ENCODE measurements at places on chromosomes 3 and 15.
A peak's percentile ranks its signal among the peaks of the same experiment; 100 is the strongest.

DNA sequence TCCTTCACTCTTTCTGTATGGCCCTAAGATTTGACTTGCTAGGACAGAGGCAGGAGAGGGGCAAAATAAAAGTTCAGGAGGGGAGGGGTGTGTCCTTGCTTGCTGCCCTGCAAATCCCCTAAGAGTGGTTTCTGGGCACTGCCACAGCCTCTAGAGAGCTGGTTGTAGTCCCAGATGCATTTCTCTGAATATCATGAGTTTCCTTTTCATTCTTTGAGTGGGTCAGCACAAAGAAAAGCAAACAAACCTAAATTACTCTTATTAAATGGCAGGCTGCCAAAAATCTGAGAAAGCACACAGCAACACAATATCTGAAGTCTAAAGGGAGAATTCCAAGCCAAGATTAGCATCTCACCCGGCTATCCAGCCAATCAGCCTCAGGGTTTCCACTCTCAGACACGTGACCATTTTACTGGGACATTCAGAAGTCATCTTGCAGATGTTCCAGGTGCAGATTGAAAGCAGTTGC, 919.3 kb downstream of the TUSC7 start:
- no peak for DNase-seq

DNA sequence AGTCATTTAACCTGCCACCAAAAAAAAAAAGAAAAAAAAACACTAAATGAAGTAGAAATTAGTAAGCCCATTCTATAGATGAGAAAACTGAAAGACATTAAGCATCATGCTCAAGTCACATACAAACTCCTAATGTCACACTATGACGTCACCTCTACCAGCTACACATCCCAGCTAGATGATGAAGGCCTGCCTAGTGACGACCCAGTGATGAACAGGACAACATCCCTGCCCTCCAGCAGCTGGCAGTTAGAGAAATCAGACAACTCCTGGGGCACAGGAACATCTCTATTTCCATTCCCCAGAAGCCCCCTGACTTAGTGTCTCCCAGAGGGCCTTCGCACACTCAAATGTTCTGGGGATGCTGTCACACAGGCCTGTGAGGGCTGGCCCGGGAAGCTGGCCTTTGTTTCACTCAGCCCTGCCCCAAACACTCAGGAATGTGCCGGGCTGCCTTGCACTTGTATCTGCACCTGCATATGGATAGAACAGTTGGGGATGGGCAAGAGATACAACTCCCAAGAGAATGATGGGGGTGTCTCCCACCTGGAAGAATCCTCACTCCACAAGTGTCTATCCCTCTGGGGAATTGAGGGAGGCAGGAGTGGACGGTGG, 7.0 kb upstream of the HAPLN3 start:
- no peak for DNase-seq

GRCh38 chr15:99944131-99944530, 210.9 kb upstream of the LYSMD4 start:
- DNase-seq, result no peak

GRCh38 chr15:42710662-42711061, 26.3 kb downstream of the CDAN1 start:
- no peak for DNase-seq

DNA sequence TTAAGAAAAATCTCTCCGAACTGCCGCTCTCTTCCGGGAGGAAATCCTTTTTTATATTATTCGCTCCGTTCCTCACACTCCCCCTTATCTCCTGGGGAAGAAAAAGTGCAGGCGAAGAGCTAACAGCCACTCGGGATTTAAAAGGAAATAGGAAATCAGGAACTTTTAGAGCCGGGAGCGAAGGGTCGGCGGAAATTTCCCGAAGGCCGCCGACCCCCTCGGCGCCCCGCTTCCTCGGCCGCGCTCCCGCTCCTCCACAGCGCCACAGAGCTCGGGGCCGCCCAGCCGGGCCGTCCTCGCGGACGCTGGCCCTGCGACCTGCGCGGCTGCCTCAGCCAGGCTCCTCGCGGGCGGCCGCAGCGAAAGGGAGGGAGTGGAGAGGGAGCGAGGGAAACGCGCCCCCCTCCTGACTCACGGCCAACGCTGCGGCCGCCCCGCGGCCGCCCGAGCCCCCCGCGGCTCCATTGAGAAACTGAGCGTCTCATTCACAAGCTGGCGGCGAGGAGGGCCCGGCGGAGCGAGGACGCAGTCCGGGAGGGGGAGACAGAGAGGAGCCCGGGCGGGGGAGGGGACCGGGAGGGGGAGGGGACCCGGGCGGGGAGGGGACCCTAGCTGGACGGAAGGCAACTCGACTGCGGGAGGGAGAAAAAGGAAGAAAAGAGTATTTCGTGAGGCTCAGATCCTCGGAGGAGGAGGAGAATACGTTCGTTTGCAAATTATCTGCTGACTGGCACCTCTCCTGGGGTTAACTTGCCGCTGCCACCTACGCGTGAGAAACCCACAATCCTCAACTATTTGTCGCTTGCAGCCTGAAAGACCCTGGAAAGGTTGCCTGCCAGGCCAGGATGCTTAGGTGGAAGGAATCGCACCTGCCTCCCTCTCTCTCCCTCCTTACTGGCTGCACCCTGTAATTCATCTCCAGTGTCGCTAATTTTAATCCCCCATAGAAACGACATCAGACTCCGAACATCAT, at the start of gene PTPN9:
PTPN9 (minus strand) TSS at position 368 of the 973 bp plus-strand sequence. CDS start 539 bp downstream, outside the sequence.
- DNase-seq, result peak; percentile 53

GRCh38 chr15:98506711-98507110, 141.6 kb upstream of the IGF1R start:
- no peak for DNase-seq

DNA sequence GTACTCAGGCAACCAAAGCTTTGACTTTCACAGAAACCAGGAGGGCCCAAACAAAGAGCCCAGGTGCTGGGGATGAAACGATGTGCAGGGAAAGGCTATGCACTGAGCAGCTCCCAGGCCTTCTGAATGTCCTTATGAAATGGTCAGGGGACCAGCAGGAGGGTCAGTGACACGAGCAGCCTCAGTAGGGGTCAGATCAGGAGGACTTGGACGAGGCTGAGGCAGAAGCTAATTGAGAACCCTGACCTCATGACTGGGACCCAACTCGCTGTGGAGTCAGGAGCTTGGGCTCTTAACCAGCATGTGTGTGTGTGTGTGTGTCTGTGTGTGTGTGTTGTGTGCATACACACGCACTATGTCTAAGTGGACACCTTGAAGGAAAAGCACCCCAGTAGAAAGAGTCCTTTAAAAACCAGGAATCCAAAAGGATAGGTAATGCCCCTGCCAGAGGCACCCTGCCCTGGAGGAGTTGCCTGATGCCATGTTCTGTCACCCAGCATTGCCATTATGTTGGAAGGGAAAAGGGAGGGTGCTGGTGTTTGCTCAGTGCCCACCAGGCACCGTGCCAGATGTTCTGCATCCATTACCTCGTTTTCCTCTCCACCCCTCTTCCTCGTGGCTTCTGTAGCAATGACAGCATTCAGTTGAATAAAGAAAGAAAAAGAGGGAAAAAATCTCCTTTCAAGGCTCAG, 50.9 kb downstream of the CORO2B start:
- DNase-seq, result no peak

DNA sequence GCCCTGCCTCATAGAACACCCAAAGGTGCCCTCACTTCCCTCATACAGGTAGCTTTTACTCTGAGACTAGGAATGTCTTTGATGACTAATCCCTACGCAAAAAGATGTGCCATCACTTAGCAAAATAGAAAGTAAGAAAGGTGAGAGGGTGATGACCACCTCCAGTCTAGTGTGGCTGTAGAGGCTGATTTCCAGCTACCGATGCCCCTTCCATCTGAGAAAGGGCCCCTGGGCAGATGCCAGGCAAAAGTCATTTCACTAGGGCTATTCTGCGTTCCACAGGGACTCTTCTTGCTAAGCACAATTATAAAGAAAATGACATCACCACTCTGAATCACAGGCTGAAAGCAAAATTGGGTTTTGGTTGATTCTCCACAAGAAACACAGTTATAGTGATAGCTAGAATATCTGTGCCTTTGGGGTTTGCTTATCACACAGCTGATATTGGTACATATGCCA, 77.4 kb downstream of the RBPMS2 start:
- no peak for DNase-seq

DNA sequence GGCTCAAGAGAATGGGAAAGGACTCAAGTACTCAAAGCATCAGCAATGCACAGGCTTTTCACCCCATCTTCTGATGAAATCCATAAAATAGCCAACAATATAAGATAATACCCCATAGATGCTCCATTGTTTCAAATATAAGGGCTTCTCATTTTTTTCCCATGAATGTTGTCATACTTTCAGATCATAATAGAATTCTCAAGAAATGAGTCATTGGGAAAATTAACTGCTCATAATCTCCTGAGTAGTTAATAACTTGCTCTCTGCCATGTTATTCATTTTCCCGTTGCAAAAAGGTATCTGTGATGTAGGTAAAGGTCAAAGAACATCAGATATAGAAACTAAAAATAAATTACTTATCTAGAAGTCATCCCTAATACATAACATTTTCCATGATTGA, 121.9 kb downstream of the NSUN3 start:
- DNase-seq, result no peak

DNA sequence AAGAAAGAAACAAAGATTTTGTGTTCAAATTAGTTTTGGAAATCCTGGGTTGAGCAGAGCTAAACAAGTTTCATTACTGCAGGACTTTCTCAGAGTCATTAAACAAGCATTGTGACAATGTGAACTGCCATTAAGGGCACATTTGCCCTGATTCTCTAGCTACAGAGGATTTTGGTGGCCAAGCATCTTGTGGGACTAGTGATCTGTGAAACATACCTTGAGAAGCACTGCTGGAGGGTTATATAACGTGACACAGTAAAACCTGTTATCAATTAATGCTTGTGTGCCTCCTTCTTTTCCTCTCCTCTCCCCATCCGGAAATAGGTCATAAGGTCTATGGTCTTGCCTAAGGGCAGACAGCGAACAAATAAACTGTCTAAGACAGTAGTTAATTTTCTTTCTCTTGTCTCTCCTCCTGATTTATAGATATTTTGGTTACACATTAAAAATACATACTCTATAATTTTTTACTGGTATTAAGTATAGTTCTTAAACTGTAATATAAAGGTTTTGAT, 167.3 kb upstream of the NANOGP8 start:
- no peak for DNase-seq

GRCh38 chr15:71411538-71412482, 296.5 kb downstream of the THSD4 start:
- no peak for DNase-seq

DNA sequence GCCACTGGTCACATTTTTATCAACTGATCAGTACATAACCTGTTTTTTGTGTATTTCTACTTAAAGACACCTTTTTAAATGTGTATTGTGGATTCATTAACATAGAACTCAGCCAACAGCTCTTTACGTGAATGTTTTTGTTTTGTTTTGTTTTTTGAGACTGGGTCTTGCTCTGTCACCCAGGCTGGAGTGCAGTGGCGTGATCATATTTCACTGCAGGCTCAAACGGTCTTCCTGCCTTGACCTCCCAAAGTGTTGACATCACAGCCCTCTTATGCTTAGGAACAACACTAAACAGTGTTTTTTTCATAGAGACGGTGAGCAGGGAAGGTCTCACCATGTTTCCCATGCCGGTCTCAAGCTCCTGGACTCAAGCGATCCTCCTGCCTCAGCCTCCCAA, 9.9 kb downstream of the PSMA4 start:
- DNase-seq, result no peak

DNA sequence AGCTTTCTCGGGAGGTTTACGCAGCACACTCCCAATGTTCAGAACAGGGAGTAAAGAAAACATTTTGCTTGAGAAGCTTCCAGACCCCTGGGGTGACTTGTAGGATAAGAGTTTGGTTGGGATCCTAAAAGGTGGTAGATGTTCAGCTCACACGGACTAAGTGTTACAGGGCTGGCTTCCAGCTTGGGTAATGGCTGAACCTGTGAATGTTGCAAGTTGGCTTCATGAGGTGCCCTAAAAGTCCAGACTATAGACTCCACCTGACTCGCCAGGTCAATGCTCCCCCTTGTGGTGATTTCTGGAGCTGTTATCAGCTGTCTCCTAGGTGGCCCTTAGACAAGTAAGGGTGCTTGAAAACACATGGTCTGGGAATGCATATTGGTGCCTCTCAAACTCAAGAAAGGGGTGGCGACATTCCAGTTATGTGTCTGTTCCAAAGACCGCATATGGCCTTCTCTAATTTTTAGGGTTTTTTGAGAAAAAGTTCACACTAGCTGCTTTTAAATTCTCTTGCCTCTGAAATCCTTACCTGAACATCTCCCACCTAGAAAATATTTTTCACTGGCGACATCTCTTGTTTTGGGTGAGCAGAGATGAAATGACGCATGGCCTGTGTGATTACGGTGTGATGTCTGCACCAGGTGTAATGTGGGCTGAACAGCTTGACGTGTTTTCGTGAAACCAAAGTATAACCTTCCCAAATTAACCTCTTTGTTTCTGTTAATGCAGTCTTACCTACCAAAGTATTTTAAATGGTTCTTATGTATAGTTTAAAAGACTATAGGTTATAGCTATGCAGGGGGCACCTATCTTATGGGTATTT, 175.7 kb upstream of the KBTBD8 start:
- DNase-seq, result peak; percentile 36

GRCh38 chr3:115885621-115886020, 262.3 kb downstream of the GAP43 start:
- no peak for DNase-seq

DNA sequence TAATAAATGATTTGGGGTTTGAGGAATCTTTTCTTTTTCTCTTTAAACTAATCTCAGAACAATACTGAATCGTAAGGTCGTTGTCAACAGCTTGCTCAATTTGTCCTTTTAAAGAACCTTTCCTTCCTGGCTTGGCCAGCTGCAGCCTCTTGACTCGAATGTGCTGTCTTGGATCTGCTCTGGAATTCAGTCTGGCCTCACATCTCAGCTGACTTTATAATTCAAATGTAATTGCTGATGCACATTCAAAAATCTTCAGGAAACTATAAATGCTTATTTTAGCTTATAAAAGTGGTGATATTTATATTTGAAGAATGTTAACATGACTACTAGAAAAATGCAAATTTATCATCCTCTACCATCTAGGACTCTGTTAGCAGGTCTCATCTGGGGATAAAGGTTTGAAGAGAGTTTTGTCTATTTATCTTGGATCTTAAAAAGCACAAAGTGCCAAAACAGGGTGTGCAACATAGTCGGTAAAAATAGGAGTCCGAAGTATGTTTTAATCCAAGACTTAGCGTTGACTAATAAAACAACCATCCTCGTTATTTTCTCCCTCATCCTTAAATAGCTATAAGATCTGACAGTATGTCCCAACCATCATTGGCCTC, 1035.2 kb downstream of the MCTP2 start:
- DNase-seq, result no peak

GRCh38 chr15:25718169-25718536, 145.0 kb downstream of the ATP10A start:
- no peak for DNase-seq

- no peak for DNase-seq
Measured at GRCh38 chr15:81893182-81893835, 152.5 kb downstream of the MEX3B start.

GRCh38 chr15:64355348-64355943, 527 bp downstream of the CSNK1G1 start:
- DNase-seq, result peak; percentile 6

DNA sequence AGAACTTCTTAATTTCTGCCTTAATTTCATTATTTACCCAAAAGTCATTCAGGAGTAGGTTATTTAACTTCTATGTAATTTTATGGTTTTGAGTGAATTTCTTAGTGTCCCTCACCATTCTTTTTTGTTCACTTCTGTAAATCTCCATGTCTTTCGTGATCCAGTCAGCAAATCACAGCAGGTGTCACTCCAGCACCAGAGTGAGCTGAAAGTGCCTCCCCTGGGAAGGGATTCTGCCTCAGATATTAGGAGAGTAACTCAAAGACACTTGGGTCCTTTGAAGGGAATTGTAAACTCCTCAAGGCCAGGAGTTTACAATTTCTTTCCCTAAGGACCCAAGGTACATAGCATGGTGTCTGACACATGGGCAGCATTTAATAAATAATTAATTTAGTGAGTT, 207.6 kb upstream of the AZI2 start:
- no peak for DNase-seq
